ENCODE measurements at places on chromosomes 5 and 9.

- no peak for DNase-seq
Observed at GRCh38 chr9:133397370-133397769, 20.4 kb downstream of the REXO4 start.

DNA sequence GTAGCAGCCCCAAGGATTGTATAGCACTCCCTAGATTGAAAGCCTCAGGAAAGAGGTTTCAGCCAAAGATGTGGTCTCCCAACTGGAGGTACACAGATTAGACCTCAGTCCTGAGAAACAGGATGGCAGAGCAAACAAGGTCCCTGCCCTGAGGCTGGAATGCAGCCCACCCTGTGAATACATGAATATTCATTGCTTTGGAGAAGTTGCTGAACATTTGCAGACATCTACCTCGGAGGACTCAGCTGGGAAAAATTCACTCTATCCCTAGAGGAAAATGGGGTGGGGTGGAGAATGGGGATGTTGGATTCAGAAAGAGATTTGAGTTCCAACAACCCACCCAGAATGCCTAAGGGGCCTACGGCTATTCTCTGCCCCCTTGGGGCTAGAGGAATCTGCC, 129.4 kb downstream of the SLIT3 start:
- no peak for DNase-seq

DNA sequence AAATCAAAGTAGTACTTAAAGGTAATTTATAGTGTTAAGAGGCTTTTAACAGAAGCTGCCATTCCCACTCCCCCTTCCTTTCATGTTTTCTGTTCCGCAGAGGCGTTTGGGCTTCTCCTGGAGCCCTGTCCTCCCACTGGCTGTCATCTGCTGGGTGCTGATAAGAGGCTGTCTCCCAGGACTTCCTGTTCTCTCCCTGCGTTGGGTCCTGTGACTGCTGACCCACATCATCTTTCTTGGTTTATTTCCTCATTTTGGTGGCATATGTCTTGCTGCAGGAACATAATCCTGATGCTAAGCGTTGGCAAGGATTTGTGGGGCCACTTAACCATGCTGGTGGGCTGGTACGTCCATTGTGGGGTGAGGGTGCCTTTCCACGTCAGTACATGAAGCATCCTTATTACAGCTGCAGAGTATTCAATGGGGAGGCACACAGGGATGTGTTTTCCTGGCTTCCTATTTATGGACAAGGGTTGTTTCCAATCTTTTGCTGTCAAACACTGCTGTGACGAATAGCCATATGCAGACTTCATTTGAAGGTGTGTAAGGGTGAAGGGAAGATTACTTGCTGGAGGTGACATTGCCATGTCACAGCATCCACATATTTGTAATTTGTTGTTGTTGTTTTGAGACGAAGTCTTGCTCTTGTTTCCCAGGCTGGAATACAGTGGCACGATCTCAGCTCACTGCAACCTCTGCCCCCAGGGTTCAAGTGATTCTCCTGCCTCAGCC, 22.3 kb upstream of the RNF130 start:
- DNase-seq, result no peak

GRCh38 chr5:161847447-161847846, 473 bp upstream of the GABRA1 start:
- DNase-seq, result no peak

- no peak for DNase-seq
Observed at GRCh38 chr9:38106488-38106887, 37.5 kb upstream of the SHB start.

GRCh38 chr5:164688437-164688836, 1183.0 kb downstream of the MAT2B start:
- no peak for DNase-seq

GRCh38 chr9:82563094-82563493, 499.8 kb downstream of the RASEF start:
- no peak for DNase-seq

GRCh38 chr9:36798350-36799065, 225.8 kb downstream of the MELK start:
- DNase-seq, result no peak

- DNase-seq, result no peak
Observed at GRCh38 chr5:93072831-93073459, 508.1 kb downstream of the NR2F1-AS1 start.

DNA sequence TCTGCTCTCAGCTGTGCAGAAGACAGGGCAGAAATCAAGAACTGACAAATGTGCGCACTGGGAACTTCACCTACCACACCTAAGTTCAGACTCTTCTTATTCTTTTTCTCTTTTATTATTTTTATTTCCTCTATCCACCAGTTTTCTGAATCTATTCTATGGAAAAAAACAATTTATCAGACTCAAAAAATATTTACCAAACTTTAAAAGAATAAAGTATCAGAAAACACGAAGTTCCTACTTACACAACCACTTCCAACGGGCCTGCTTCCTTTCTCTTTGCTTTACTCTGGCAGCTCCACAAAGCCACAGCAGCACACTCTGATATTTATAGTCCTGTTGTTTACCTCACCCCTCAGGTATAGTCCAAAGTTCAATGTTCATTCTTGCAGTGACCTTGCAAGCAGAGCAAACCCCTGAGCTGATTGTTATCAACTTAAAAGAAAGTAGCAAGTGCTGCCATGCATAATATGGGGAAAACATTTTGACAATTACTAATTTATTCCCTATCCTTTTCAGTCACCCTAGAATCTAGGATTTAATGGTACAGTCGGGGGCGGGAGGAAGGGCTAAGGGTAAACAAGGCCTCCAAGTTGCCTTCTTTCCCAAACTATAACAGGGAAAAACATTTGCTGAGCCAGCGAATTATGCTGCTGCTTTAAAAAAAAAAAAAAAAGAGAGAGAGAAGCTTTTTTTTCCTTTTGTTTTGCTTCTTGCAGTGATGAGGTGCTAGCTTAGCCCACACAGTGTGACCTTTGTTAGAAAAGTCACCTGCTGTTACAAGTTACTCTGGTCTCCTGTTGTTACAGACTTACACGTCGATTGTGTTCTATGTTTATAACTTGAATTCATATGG, at the start of gene SELENOP:
Gene SELENOP (minus strand): TSS at position 302 of the 856 bp plus-strand sequence. CDS start 3,539 bp downstream, outside the sequence.
- no peak for DNase-seq

DNA sequence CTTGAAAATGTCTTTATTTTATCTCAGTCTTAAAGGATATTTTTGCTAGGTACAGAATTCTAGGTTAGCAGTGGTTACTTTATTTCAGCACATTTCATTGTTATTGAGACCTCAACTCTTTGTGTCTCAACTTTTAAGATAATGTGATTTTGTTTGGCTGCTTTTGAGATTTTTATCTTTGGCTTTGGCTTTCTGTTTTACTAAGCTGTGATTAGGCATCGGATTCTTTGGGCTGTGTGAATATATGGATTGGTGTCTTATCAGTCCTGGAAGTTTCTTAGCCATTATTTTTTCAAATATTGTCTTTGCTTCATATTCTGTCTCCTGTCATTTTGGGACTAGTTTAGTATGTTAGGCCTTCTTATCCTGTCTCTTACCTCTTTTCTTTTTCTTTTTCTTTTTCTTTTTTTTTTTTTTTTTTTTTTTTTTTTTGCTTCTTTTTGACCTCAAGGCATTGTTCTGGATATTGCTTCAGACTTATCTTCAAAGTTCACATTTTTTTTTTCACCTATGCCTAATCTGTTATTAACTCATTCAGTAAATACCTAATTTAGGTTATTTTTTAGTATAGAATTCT, 20.1 kb upstream of the APC start:
- DNase-seq, result no peak

All from activated naive CD4-positive, alpha-beta T cell treated with anti-CD3 and anti-CD28 coated beads for 36 hours (primary cell).